ENCODE measurements at places on chromosomes 1 and 21.

GRCh38 chr1:59162665-59163064 lies 134.2 kb upstream of the FGGY start:
- DNase-seq: no peak

DNA sequence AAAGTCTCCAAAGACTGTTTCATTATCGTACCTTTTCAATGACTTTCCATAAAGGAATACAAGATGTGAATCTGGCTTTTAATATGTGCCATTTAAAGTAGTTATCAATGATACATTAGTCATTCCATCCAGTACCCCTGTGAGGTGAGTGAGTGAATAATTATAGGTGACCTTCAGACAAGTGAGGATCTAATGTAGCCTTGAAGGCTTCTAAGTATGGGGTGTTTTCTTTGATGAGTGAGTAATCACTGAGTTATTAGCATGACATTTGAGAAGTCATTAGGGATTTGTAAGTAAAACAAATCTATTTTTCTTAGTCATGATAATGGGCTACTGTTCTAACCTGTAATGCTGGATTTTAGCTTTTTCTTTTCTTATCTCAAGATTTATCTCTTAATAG lies 831.4 kb downstream of the ADGRL2 start:
- no peak for DNase-seq

DNA sequence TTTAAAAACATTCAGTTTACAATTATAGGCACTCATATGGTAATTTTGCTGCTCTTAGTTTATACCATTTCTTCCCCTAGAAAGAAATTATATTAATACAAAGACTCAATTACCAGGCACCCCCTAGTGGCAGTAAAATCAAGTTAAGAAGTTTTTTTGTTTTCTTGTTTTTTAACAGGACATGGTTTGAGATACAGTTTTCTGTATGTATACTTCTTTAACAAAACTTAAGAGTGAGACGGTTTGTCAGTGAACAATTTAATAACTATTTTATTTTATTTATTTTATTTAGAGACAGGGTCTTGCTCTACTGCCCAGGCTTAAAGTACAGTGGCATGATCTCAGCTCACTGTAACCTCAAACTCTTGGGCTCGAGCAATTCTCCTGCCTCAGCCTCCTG lies 224.6 kb downstream of the FAF1 start:
- no peak for DNase-seq

DNA sequence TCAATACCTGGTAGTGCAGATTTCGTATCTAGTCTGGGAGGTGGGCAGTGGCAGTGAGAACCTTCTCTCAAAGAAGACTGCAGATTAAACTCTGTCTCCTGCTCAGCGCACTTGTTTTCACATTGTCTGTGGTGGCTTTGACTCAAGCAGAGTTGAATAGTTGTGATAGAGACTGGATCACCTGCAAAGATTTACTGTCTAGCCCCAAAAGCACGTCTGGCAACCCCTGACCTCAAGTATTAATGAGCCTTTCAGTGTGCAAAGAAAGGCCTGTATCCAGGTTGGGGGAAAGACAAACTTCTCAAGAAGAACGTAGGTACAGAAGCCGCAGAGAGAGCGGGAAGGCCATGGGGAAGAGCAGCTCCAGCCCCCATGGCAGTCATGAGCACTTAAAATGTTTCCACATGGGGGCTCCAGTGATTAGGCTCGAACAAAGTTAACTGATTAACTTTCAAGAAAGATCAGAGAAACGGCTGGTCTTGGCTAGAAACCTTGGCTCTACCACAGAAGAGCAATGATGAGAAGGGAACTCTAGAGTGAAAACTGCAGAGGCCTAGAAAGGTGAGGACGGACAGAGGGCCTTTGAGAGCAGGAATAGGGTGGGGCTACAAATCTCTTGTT lies 15.2 kb downstream of the HENMT1 start:
- DNase-seq: no peak

DNA sequence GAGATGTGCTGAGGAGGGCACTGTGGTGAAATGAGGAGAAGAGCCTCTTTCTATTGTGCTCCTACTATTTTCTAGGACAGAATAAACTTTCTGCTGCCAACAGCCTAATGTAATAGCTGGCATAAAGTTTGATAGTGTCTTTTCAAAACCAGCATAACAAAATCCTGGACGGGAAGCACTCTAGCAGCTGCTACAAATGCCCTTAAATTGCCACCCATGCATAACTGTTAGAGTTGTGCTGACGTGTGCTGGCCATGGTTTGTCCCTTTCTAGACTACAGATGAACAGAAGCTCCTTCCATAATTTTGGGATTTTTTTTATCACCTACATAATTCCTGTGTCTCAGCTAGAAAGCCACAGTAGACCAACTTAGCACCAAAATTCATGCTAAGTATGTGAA lies 88.5 kb upstream of the DEPDC1 start:
- DNase-seq: no peak

- DNase-seq: no peak
These were observed 640.2 kb downstream of the PTPRC start for GRCh38 chr1:199279067-199279466.

DNA sequence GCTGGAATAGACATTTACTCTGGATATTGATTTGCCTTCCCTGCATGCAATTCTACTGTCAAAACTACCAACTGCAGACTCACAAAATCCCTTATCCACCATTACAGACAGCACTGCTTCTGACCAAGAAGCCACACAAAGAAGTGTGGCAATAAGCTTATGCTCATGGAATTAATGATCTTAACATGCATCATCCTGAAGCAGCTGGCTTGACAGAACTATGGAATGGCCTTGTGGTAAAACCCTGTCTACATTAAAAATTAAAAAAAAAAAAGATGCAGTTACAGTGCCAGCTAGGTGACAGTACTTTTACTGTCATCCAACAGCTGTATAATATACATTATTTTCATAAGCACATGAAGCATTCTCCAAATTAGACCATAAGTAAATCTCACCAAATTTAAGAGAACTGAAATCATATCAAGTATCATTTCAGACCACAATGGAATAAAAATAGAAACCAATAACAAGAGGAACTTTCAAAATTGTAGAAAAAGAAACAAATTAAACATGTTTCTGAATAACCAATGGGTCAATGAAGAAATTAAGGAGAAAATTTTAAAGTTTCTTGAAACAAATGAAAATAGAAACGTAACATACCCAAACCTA lies 70.7 kb downstream of the SCMH1 start:
- no peak for DNase-seq

DNA sequence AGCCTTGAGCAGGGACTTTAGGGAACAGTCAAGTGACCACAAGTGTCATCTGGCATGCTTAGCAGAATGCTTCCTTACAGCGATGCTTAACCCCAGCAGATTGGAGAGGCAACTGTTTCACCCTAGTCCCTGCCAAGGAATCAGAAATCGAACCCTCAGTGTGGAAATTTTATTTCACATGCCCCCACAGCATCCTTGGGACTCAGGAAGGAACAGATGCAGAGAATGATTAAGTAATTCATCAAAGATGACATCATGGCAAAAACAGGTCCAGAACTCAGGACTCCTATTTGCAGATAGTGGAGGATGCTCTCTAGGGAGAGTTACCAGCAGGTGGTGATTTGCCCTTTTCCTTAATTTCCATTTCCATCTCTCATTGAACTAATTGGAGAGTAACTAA lies 333.0 kb upstream of the KAZN start:
- no peak for DNase-seq

DNA sequence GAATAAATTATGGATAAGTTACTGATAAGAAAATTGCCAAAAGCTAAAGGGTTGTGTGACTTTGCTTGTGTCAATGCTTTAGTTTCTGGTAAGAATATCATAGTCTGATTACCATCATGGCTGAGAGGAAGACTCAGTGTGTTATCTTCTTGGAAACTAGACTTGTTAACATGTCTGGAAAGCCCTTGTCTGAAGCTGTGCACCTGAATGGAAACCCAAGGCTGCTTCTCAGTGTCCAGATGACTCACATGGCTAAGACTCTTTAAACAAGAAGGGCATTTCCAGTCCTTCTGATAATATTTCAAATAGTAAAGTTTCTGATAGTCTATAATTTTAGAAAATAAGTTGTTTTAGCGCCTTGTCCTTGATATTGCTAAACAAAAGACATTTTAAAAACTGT lies 1092.7 kb downstream of the PLA2G4A start:
- no peak for DNase-seq

GRCh38 chr1:104987210-104987609 lies 1237.5 kb downstream of the AMY1C start:
- DNase-seq: no peak

DNA sequence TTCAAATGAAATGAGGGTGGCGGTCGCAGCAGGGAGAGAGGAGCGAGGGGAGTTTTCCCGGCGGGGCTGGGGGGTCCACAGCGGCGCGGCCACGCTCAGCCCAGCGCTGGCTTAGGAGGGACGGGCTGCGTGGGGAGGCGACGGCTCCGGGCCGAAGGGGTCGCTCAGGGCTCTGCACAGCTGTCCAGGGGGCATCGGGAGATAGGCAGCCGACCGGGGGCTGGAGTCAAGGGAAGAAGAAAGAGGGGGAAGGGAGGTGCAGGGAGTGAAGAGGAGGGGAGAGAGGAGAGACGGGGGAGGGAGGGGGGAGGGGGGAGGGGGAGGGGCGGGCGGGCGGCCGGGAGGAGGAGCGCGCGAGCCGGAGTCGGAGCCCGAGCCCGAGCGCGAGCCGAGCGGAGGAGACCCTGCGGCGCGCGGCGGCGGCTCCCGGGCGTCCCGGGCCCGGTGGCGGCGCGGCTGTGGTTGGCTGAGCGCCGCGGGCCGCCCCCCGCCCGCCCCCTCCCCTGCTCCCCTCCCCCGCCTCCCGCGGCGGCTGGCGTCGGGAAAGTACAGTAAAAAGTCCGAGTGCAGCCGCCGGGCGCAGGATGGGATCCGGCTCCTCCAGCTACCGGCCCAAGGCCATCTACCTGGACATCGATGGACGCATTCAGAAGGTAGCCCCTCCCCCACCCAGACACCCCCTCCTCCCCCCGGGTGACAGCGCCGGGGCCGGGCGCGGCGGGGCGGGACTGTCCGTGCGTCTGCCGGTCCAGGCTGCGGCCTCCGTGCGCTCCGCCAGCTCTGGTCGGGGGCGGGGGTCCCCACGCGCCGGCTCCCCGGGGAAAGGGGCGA lies at the start of gene PDE9A:
Gene PDE9A, plus strand, starts transcription at position 391 of the 831 bp plus-strand sequence. Its CDS starts 194 bp downstream, at position 585.
- DNase-seq: no peak

DNA sequence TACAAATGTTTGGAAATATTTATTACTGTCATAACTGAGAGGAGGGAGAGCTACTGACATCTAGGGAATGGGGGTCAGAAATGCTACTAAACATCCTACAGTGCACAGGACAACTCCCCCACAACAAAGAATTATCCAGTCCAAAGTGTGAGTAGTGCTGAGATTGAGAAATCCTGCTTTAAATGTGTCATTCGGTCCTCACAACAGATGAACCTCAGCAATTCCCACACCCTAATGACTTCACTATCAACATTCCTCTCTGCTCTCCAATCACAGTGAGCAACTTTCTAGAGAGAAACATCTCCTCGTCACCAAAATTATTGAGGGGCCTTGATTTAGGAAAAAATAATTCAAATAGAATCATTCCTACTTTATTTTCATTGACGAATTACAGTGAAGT lies 18.0 kb downstream of the OMA1 start:
- no peak for DNase-seq

- DNase-seq: no peak
These were observed 86.5 kb upstream of the ATP1A1 start for GRCh38 chr1:116286541-116286971.

DNA sequence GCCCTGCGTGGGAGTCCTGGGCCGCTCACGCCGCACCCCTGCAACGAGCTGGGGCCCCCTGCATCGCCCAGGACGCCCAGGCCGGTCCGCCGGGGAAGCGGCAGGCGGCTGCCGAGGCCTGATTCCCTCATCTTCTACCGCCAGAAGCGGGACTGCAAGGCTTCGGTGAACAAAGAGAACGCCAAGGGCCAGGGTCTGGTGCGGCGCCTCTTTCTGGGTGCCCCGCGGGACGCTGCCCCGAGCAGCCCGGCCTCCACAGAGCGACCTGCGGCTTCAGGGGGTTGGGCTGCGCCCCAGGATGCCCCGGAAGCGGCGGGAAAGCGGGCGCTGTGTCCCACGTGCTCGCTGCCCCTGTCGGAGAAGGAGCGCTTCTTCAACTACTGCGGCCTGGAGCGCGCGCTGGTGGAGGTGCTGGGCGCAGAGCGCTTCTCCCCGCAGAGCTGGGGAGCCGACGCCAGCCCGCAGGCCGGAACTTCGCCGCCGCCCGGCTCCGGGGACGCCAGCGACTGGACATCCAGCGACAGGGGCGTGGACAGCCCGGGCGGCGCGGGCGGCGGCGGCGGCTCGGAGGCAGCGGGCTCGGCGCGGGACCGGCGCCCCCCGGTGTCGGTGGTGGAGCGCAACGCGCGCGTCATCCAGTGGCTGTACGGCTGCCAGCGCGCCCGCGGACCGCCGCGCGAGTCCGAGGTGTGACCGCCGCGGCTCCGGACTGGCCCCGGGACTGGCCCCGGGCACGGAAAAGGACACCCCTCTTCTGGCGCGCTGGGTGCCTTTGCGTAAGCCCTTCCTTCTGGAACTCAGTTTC lies 2.7 kb downstream of the FAM110D start:
- DNase-seq: no peak

DNA sequence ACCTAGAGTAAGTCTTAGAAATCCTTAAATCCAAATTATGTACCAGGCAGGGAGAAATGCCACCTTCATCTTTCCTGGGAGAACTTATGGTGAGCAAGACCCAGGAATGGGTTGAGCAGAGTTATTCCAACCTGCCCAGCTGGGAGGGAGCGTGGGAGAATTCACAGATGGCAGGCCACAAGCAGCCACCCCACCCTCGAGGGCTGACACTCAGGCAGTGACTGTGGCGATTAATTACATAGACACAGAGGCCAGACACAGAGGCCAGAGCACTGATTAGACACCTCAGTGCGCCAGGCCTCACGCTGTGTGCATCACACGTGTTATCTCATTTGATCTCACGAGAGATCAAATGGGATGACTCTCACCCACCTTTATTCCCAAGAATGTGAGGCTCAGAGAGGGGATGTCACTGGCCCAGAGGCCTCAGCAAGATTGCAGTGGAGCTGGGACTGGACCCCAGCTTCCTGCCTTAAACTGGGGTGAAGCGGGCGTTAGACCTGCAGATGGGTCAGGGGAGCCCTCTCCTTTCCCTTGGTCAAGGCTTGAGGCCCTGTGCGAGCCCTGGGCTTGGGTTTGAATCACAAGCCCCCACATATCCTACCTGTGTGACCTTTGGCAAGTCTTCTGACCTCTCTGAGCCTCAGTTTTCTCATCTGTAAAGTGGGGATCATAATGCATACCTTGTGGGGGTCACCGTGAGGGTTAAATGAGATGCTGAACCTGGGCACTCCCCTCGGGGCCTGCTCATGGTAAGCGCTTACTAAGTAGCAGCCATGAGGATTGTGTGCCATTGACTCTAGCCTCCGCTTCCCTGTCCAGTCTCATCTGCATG lies 28.8 kb upstream of the PADI4 start:
- no peak for DNase-seq
